ENCODE measurements at places on chromosomes 7 and 10.

DNA sequence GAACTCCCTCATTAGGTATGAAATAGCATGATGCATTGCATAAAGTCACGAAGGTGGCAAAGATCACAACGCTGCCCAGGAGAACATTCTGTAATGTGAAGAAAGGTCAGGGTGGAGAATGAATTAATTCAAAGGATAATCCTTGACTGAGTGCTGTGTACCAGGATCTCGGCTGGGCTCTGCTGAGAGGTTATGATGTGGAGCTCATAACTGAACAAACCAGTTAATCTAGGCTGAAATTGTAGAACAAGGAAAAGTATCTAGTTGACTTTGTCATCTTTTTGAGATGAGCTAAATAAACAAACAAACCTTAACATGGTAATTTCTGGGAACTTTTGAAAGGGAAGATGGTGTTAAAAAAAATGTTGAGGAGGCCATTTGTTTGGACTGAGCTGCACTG lies 6.1 kb downstream of the MSMB start:
- no peak for DNase-seq

- no peak for DNase-seq
Observed at GRCh38 chr7:95691464-95691863, 80.9 kb upstream of the DYNC1I1 start.

DNA sequence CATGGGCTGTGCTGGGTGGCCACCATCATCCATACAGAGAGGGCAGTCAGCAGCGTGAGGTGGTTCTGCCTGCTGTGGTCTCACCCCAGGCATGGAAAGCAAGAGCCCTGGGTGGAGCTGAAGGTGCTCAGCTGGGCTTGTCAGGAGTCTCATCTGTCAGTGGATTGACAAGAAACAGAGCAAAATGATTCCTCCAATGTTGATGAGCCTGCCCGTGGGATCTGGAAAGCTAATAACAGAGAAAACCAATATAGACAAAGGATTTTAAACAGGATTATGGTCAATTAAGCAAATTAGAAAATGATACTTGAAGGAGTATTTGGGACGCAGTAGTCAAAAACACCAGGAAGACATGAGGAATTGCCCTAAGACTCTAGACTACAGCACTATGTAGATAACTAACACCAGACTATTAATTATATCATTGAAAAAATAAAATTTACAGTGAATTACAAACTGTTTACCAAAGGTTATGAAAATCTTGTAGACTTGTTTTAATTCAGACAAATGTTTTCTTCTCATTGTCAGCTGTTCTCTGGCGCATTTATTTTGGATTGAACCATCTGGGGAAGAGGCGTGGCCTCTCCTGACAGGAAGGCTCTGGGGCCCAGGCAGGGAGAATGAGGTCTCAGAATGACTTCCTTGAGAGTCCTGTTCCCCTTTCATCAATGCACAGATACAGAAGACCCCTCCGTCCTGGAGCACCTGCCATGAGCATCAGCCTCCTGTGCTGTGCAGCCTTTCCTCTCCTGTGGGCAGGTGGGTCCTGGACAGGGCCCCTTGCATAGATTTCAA lies 211.2 kb upstream of the PRSS58 start:
- DNase-seq, result no peak

- DNase-seq, result no peak
Observed at GRCh38 chr10:42939237-42939636, 137.6 kb upstream of the RET start.

DNA sequence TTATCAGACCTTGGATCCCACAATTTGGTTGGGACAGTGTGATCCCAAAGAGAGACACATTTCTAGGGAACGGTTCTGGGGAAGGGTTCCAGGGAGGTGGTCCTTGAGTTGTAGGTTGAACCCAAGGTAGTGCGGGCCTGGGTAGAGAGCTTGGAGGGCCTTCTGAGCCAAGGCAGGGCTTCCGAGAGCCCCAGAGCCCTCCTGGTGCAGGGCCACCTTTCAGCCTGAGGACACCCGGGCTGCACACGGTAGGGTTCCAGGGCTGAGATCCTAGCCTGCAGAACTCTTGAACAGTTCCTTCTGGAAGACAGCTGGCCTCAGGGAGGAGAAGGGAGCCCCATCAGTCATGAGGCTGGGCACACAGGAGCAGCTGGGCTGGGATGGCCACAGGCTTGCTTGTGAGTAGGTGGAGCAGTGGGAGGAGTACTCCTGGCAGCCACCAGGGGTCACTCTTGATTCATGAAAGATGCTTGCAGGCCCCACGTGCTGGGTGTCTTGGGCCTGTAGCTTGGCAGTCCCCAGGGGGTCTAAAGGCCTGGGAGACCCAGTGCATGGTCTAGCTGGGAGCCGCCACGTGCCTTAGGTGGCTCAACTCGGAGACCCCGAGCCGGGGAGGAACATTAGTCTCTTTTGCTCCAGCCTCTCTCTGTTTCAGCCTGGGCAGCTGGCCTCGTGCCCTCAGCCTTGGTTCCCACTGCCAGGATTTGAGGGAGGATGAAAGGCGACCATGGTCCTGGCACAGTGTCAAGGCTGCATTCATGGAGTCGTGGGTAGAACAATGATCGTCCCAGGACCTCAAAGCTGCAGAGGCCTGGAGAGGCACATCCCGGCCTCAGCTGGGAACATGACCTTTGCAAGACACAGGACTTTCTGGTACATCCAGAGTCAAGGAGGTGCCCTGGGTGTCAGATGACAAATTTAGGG lies 381.6 kb downstream of the TYW1 start:
- DNase-seq, result peak; percentile 83

DNA sequence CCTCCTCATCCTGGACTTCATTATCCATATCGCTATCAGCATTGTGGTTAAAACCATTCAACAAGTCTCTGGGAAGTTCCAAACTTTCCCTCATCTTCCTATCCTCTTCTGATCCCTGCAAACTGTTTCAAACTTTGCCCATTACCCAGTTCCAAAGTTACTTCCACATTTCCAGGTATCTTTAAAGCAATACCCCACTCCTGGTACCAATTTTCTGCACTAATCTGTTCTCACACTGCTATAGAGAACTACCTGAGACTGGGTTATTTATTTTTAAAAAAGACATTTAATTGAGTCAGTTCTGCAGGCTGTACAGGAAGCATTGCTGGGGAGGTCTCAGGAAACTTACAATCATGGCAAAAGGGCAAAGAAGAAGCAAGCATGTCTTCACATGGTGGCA lies 147.3 kb downstream of the ARL4A start:
- no peak for DNase-seq

- DNase-seq, result no peak
Observed at GRCh38 chr10:6062101-6062771, at the start of gene IL2RA. Gene IL2RA, minus strand, starts transcription at chr10:6062367. Its CDS starts 216 bp downstream, at chr10:6062151.

GRCh38 chr10:102678842-102679289 lies 34.6 kb downstream of the TRIM8 start:
- DNase-seq, result peak; percentile 84
